ENCODE measurements at places on chromosomes 4 and X.

- DNase-seq, result no peak
These were observed 2.5 kb downstream of the AADAT start for GRCh38 chr4:170087163-170087700.

GRCh38 chr4:89954906-89955695 lies 60.4 kb downstream of the MMRN1 start:
- no peak for DNase-seq

DNA sequence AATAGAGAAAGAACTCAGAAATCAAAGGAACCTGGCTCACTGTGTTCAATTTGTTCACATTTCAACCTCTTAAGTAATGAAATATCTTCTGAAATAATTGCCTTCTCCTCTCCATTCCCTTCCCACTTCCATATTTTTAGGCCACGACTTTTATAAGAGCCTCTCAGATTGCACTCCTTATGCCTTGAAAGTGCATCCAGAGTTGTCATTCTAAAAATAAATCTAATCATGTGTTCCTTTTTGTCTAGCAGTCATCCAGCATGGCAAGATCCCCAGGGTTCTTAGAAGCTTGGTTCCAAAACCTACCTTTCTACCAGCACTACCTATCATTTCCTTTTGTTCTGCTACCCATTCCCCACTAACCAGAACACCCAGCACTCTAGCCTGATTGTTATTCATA lies 42.4 kb upstream of the RPA4 start:
- no peak for DNase-seq

GRCh38 chr4:25502115-25502514 lies 125.1 kb downstream of the ANAPC4 start:
- no peak for DNase-seq

- DNase-seq, result no peak
These were observed 304.9 kb upstream of the RPS6KA3 start for GRCh38 chrX:20571611-20572010.

DNA sequence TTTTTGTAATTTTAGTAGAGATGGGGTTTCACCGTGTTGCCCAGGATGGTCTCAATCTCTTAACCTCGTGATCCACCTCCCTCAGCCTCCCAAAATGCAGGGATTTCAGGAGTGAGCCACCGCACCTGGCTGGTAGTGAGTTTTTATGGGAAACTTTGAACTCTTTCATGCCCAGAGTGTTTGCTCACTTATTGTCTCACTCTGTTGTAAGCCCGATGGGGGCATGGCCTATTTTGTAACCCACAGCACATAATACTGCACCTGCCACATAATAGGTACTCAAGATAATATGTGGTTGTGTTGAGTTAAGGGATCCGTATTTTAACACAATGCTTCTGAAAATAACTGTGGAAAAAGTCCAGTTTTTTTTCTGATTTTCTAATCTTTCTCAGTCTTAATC lies 109.6 kb upstream of the GIMD1 start:
- no peak for DNase-seq

- no peak for DNase-seq
These were observed 1.4 kb downstream of the ACOX3 start for GRCh38 chr4:8439168-8439567.

DNA sequence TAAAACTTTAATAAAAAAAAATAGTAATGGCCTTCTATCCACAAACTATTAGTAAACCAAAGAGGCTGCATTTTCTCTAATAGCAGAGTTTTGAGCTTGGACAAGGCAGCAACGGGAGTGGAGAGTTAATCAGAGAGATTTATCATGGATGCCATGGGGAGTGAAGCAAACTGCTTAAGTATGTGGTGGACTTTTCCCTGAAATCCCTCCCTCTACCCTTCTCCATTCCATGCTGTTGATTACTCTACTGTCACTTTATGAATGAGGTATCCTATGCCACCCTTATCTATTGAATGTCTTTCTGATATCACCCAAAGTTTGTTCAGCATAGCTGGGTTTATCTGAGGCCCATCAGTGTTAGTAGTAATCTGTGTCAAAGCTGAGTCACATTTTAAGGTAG lies 335.6 kb upstream of the TRAM1L1 start:
- DNase-seq, result no peak

DNA sequence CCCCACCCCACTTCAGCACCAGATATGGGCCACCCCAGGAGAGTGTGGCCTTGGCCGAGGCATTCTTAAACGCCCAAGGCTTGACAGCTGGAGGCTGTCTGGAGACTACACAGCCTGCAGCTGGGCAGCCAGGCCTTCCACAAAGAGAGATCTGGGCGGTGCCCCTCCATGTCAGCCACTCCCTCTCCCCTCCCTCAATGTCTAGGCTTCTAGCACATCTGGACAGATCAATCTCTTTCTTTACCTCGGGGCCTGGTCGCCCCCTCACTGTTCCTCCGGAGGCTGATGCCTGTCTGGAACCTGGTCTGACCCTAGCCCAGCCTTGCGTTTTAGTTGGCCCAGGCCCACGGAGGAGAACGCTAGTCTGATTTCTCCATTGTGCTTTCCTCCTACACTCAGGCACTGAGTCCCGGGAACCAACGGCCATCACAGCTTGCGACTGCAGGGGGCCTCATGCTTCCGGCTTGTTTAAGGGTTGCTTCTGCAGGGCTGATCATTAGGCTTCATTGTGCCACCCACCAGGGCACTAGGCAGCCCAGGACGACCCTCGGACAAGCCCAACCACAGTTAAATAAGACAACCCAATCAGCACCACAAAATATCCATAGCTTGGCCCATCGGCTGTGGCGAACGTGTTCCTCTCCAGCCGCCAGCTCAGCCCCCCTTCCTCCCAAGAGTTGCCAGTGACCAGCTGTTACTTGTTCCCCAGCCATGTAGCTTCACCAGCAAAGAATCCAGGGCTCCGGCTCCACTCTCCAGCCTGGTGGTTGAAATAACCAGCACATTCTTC lies 200.6 kb downstream of the BCOR start:
- no peak for DNase-seq

- no peak for DNase-seq
These were observed 23.5 kb downstream of the NLGN3 start for GRCh38 chrX:71168134-71168533.

DNA sequence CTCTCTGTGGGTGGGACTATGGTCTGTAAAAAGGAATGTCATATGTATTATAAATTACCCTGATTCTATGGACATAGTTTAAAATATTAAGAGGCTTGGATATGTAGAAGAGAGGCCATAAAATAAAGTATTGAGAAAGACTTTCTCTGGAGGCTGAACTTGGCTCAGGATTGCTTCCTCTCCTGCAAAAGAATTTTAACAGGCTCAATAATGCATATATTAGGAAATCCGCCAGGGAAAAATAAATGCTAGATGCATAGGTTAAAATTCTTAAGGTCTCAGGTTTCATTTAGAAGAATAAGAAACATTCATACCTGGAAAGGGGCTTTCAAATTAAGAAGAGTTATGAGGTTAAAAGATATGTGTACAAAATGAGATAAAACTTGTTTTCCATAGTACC lies 424.3 kb downstream of the ARAP2 start:
- DNase-seq, result no peak

DNA sequence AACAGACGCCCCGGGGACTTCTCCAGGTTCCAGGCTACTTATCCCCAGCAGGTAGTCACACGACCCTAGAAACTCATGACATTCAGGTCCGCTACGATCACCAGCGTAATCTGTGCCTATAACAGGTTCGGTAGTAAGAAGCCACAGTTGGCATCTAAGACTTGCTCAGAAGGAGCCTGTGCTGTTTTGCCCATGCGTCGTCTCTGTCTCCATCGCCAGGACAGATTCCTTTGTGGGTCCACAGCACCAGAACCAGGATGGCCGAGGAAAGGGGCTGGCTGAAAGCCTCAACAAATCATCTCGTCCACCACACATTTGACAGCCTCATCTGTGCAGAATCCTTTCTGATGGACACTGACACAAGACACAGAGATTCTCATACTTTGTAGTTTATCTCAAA lies 319.5 kb upstream of the AGA start:
- DNase-seq, result no peak

DNA sequence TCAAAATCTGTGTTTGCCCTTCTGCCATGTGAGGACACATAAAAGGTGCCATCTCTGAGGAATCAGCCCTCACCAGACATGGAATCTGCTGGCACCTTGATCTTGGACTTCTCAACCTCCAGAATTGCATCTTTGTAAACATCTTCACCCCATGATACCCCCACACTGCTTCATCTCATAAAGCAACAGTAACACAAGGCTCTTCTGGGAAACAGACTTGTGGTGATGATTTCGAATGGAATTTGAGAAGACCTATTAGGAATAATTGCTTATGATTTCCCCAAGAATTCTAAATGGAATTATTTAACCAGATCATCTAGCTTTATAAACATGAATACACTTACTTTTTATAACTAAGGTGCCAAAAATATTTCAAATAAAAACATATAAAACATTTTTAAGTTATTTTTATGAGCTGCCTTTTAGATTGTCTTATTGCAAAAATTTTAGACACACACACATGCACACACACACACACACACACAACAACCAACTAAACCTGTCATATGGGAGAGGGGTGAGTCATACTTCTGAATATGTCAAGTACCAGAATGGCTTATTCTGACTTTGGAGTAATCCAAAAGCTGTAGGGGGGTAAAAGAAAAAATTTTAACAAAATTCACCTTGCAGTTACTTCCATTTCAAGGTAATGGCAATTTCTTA lies 82.0 kb downstream of the USP46 start:
- DNase-seq, result no peak

- DNase-seq, result no peak
These were observed at the start of gene RBM47 for GRCh38 chr4:40629401-40630334. Gene RBM47 (minus strand): TSS chr4:40629864. CDS start chr4:40438893, 190,971 bp downstream.

DNA sequence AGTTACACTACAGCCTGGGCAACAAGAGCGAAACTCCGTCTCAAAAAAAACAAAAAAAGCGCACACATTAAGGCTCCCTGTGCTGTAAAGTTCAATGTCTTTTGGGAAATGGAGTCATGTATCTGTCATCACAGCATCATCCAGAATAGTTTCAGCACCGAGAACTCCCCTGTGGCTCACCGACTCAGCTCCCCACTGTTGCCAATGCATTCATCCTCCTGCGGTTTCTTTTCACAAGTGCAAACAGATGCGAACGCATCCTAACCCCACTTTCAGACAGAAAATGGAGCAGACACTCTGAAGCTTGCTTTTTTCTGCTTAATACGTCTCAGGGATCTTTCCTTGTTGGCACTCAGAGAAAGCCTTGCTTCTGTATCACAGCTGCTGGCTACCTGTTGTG lies 13.8 kb upstream of the SH3TC1 start:
- DNase-seq, result no peak

- no peak for DNase-seq
These were observed 60.4 kb upstream of the TAF9B start for GRCh38 chrX:78199851-78200250.

DNA sequence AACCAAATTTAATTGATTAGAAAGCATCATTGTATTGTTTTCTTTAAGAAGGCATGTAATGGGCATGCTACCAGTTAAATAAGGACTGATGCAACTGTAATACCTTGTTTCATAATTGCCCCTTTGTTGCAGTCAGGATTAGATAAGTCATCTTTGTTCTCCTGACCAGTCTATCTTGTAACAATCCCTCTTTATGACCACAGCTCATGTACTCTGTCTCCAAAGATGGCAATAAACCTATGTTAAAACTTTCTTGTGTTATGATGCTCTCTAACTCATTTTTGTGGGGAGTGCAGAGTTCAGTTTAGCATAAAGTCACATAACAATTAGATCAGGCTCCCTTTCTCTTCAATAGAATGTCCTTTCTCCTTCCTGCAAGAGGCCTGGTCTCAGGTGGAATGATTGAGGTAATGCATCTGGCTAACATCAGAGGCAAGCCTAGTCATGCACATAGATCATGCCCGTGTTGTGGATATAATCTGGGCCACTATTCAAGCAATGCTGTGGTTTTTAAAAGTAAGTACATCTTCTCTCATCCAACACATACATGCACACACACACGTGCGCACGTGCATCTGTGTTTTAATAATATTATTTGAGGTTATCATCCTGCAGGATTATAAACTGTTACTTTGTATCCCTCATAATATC lies 45.6 kb downstream of the TMEM154 start:
- DNase-seq, result no peak

- no peak for DNase-seq
These were observed 631 bp upstream of the BMX start for GRCh38 chrX:15499976-15500375.

- DNase-seq, result no peak
These were observed 196.7 kb downstream of the HS3ST1 start for GRCh38 chr4:11232015-11232414.

- DNase-seq, result no peak
These were observed 87.2 kb upstream of the TFDP3 start for GRCh38 chrX:133305348-133305747.

DNA sequence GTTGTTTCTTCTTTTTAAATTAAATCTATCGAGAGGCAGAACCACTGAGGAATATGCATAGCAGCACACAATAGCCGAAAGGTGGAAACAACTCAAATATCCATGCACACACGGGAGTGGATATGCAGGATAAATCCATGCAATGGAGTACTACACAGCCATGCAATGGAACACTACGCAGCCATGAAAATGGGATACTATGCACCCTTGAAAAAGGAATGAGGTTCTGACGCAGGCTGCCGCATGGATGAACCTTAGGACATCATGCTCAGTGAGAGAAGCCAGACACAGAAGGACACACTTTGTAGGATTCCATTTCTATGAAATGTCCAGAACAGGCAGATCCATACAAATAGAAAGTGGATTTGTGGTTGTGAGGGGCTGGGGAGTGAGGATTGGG lies 18.4 kb upstream of the P2RY8 start:
- DNase-seq, result no peak

DNA sequence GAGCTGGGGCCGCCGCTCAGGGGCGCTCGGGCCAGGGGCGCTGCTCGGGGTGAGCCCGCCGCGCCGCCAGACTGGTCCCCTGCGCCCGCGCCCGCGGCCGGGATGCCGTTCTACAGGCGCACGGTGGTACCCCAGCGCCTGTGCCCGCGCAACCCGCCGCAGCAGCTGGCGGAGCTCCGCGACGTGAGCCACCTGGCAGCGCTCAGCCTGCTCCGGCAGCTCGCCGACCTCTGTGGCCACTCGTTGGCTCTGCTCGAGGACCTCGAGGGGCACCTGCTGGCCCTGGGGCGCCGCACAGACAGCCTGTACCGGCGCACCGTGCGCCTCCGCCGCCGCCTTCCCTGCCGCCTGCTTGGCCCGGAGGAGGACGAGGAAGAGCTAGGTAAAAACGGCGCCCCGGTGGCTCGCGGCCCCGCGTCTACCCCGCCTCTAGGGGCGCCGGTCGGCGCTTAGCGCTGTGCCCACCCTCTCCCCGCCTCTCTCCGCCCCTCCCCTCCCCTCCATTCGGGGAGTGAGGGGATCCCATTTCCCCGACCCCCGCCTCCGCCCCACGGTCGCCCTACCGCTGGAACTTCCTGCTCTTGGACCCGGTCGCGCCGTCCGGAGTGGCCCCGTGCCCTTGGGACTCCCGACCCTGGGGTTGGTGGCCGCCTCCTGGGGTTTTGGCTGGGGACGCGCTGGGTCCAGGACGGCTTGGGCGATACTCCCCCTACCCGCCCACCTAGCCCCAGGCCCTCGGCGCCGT lies 513 bp downstream of the NHSL2 start:
- no peak for DNase-seq

GRCh38 chr4:95204267-95204844 lies 344.4 kb downstream of the UNC5C start:
- no peak for DNase-seq
